Naive thymus-derived CD4-positive, alpha-beta T cell (primary cell): ENCODE measurements at places on chromosomes 6 and 20. TPM values are rescaled to one million over a fixed set of nuclear protein-coding genes. Genes with fewer than 3 reads are reported as not detected.

DNA sequence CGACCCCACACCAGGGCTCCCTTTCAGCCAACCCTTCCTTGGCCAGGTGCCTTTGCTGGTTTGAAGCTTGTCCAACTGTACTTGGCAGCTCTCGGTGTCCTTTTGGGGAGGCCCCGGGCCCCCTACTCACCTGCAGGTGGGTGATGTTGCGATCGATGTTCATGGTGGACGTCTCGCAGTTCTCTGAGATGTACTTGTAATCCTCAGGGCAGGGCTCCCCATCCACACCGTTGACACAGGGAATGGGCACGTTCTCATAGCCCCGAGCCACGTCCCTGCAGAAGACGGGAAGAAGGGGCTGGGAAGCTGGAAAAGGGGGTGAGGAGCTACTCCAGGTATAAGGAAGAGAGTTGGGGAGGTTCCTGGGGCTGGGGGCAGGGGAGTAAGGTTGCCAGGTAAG, 4.9 kb upstream of the SLC44A4 start:
- H3K36me3 ChIP-seq: peaks cover 92% of the 10 kb centered on the region
- H3K27me3 ChIP-seq: no peaks in the 10 kb centered on the region
- no peaks in the 10 kb centered on the region for H3K4me1 ChIP-seq
- DNase-seq: no peak

DNA sequence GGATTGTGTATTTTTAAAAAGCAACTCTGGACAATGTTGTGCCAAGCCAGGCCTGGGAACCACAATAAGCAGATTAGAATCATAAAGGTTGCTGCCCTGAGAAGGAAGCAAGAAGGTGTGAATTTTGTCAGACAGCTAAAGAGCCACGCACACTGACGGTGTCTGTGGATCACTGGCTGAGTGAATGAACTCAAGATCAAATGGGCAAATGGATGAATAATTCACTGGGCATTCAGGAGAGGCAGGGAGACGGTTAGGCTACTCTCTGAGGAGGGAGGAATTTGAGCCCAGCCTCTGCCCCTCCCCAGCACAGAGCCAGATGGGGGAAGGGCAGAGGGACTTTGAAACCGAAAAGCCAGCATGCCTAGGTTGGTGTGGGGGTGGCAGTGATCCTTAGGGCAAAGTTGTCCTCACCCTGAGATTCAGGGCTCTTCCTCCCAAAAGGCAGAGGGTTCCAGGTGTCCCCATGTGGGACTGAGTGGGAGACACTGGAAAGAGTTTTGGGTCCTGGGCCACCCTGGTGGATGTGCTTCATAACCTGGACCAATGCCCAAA, 19.5 kb upstream of the SLC22A7 start:
- H3K27ac ChIP-seq: no peak overlapping the region
- H3K4me1 ChIP-seq: peaks cover 6% of the 10 kb centered on the region
- H3K27me3 ChIP-seq: no peaks in the 10 kb centered on the region
- H3K4me3 ChIP-seq: no peak overlapping the region
- DNase-seq: no peak

GRCh38 chr6:16711546-16712254, 49.6 kb downstream of the ATXN1 start:
- no peaks in the 10 kb centered on the region for H3K27me3 ChIP-seq
- H3K36me3 ChIP-seq: no peaks in the 10 kb centered on the region
- H3K4me3 ChIP-seq: no peak overlapping the region
- no peak overlapping the region for H3K27ac ChIP-seq
- DNase-seq: no peak
- no peaks in the 10 kb centered on the region for H3K4me1 ChIP-seq

DNA sequence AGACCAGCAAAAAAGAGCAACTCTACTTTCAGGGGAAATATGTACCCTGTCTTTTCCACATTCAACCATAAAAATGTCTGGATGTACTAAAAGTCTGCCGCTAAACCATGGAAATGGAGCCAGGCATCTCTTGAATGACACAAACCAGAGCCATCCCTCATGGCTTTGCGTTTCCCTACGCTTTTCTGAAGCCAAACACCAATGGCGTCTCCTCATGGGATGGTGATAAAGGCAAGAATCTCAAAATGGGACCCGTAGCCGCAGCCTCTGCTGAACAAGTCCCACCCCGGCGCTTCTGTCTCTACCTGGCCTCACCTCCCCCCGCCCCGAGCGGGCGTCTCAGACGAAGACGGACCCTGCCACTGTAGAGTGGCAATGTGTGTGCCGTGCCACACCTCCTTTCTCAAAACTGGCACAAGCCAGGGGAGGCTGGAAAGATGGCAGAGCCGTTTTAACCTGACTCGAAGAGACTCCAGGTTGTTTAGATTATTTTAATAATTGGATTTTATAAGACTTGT, 80.3 kb upstream of the AFDN start:
- H3K36me3 ChIP-seq: no peaks in the 10 kb centered on the region
- no peaks in the 10 kb centered on the region for H3K4me1 ChIP-seq
- H3K27me3 ChIP-seq: no peaks in the 10 kb centered on the region
- DNase-seq: no peak
- no peak overlapping the region for H3K27ac ChIP-seq

- H3K27ac ChIP-seq: no peak overlapping the region
- no peaks in the 10 kb centered on the region for H3K36me3 ChIP-seq
Measured at GRCh38 chr6:142189057-142189456, 42.0 kb downstream of the VTA1 start.

SSR1 gene
- total RNA-seq: 127 TPM

RHAG gene
- total RNA-seq: not detected

CAP2 gene
- not detected for total RNA-seq

MAN1A1 gene
- 21.3 and 22.3 TPM in 2 replicates for total RNA-seq
